Ovary (tissue), 10 donors: ENCODE measurements at places on chromosomes 4 and X. TPM values are rescaled to one million over a fixed set of nuclear protein-coding genes. Genes with fewer than 3 reads are reported as not detected.

Gene ELF2
- polyA plus RNA-seq, result 39.4 TPM

GRCh38 chr4:146124023-146124680, 51.4 kb upstream of the LSM6 start:
- no peaks in the 10 kb centered on the region for H3K27me3 ChIP-seq
- no peaks in the 10 kb centered on the region for H3K36me3 ChIP-seq
- no peak overlapping the region for H3K4me3 ChIP-seq
- H3K27ac ChIP-seq, result no peak overlapping the region
- no peak for DNase-seq

GRCh38 chr4:151652841-151653547, 107.8 kb downstream of the GATB start:
- no peak for DNase-seq
- no peak overlapping the region for H3K27ac ChIP-seq
- H3K27me3 ChIP-seq, result no peaks in the 10 kb centered on the region

DNA sequence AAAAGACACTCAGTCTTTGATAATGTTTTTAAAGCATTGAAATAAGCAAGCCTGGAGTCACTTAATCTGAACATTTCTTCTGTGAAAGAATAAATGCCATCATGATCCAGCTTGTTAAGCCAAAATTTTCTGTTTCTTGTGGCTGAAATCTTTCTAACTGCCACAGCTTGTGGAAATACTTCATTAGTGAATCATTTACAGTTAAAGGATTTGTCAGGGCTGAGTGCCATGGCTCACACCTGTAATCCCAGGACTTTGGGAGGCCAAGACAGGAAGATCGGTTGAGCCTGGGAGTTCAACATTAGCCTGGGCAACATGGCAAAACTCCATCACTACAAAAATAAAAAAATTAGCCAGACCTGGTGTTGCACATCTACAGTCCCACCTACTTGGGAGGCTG, 93.3 kb upstream of the PDE5A start:
- no peaks in the 10 kb centered on the region for H3K4me1 ChIP-seq
- no peak overlapping the region for H3K4me3 ChIP-seq
- no peak for DNase-seq
- no peak overlapping the region for H3K27ac ChIP-seq
- H3K36me3 ChIP-seq, result no peaks in the 10 kb centered on the region
